Mucosa of gallbladder (tissue), 1 donor: ENCODE measurements at places on chromosomes 6 and 20. TPM values are rescaled to one million over a fixed set of nuclear protein-coding genes. Genes with fewer than 3 reads are reported as not detected.

DNA sequence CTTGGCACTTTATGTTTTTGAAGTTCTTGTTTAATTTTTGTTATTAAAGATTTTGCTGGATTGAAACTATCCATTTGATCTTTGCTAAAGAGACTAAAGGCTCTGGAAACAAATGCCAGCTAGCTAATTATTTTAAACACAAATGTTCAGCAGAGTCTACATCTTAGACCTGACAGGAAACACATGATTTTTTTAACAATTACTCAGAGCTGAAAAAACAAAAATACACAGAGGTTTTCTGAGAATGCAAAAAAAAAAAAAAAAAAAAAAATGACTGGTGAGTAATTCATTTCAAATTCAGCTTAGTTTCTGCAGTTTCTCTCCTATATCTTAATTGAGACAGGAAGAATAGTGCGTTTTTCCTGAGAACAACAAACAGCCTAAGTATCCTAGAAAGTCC lies 448.0 kb downstream of the TENT5A start:
- no peak for DNase-seq

CPNE5 gene
- total RNA-seq: 1.3 TPM

GRCh38 chr6:137692806-137693205 lies 174.3 kb upstream of the TNFAIP3 start:
- DNase-seq: no peak

CST5 gene
- total RNA-seq: not detected

- DNase-seq: no peak
Observed at GRCh38 chr6:46217671-46218131, 46.9 kb upstream of the ENPP5 start.

GRCh38 chr20:37524859-37525708 lies 2.6 kb downstream of the BLCAP start:
- no peak for DNase-seq

- no peak for DNase-seq
Observed at GRCh38 chr6:165804331-165805066, 141.5 kb upstream of the PDE10A start.

GRCh38 chr20:1579488-1579887 lies 22.0 kb upstream of the SIRPD start:
- DNase-seq: no peak

RNF144B gene
- total RNA-seq: 33.9 TPM

- DNase-seq: no peak
Observed at GRCh38 chr20:44858606-44859360, 26.7 kb upstream of the YWHAB start.

DNA sequence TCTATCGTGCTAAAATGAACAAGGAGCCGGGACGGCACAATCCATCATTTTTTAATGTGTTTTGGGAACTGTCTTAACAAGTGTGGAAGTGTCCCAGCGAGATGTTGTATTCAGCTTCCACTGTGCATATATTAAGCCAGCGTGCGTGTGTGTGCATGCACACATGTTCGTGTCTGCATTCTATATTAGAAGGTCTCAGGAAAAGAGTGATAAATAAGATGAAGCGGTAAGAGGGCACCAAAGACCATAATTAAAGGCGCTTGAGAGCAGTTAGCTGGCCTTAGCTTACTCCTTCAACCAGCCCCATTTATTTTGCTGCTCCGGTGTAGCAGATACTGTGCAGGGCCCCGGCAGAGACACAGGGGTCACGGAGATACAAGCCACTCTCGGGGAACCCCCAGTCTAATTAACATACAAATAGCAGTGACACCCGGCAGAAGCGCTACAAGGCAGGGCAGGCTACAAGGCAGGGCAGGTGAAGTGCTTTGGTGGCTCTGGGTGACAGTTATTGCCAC lies 206.5 kb upstream of the RREB1 start:
- DNase-seq: no peak

- no peak for DNase-seq
Observed at GRCh38 chr6:2485116-2485515, 239.7 kb upstream of the GMDS start.

- peak; percentile 27 for DNase-seq
Observed at GRCh38 chr6:145963216-145964068, 716 bp downstream of the SHPRH start.

TBX18 gene
- 1.4 TPM for total RNA-seq

GRCh38 chr6:31528307-31528777 lies 420 bp upstream of the MCCD1 start:
- no peak for DNase-seq

DNA sequence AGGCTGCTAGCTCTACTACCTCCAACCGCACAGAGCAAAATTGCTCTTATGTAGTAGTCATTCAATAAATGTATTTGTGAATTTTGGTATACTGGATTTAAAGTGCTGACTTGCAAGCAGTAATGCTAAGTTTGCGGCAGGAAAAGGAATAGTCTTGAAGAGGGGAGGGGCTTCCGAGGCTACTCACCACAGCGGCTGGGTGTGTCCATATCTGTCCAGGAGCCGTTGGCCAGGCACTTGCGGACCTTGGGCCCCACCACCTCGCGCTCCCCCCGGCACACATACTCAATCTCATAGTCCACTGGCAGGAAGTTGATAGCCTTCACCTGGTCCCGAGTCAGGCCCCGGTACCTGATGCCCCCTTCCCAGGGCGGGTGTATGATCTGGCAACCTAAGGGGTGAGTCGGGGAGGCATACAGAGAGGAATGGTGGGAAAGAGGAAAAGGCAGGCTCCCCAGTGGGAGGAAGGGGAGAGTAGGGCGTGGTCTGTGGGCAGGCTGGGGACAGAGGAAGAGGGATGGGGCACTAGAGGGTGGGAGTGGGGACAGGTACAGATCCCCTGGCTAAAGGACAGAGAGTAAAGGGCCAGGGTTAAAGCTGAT lies 1.7 kb downstream of the GABBR1 start:
- no peak for DNase-seq

- no peak for DNase-seq
Observed at GRCh38 chr20:58695084-58695722, 2.6 kb downstream of the NPEPL1 start.

- no peak for DNase-seq
Observed at GRCh38 chr6:722608-723007, 29.7 kb upstream of the EXOC2 start.

CDSN gene
- total RNA-seq: 0.17 TPM

TFAP2D gene
- not detected for total RNA-seq

- DNase-seq: no peak
Observed at GRCh38 chr6:166492092-166492741, 94.3 kb downstream of the RAMACL start.

DNA sequence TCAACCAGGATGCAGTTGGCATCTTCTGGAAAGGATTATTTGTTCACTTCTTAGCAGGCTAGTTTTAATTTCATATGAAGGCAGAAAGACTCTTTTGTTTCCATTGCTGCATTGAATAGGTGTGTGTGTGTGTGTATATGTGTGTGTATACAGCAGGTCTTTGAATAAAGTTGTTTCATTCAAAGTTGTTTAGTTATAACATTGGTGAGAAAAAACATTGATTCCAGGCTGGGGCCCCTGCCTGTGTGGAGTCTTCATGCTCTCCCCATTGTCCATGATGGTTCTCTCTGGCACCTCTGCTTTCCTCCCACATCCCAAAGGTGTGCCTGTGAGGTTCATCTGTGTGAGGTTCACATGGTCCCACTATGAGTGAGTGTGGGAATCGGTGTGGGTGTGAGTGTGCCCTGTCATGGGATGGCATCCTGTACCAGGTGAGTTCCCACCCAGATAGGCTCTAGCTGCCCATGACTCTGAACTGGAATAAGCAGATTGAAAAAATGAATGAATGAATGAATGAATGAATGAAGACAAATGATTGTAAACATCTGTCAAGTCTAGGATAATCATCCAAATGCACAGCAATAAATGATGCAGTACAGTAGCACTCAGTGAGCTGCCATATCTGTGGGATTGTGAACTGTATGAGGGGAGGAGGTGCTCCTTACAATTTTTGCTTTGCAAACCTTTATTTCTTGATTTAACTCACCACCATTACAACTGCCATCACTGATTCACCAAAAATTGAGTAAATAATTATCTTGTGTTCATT lies 156.0 kb downstream of the ADGRG6 start:
- no peak for DNase-seq

DNA sequence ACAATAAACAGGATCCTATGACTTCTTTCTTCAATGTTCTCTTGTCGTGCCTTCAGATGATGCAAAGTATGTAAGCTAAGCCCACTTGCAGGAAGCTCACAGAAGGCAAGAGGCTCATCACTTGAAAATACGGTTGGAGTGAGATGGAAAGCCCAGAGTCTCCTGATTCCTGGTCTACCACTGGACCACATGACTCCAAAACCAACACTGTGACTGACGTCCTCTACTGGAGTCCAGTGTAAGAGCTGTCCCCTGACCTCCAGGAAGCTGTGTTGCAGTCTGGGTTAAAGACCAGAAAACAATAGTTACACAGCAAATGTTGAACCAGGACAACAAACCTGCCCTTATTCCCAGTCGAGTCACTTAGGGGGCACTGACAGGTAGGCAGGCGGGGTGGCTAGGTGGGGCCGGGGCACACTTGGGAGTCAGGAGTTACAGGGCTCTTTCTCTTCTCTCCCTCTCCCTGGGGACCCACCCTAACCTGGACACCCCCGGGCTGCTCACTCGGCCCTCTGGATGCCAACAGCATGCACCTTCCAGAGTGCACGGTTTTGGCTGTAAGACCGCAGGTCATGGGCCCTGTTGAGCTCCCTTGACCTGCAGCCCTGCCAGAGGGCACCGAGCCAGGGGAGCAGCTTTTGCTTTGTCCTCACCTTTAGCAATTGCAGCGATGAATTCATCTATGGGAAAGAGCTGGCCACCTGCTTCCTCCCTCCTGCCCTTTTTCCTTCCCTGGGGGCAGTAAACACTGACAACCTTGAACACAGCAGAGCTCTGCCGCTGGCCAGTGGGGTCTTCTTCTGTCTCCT lies 7.4 kb downstream of the PCK1 start:
- no peak for DNase-seq

NR2E1 gene
- not detected for total RNA-seq

IL17A gene
- not detected for total RNA-seq

GRCh38 chr6:67909354-67909753 lies 725.7 kb upstream of the ADGRB3 start:
- DNase-seq: no peak

- DNase-seq: no peak
Observed at GRCh38 chr6:106517706-106518105, 111.6 kb downstream of the RTN4IP1 start.

DNA sequence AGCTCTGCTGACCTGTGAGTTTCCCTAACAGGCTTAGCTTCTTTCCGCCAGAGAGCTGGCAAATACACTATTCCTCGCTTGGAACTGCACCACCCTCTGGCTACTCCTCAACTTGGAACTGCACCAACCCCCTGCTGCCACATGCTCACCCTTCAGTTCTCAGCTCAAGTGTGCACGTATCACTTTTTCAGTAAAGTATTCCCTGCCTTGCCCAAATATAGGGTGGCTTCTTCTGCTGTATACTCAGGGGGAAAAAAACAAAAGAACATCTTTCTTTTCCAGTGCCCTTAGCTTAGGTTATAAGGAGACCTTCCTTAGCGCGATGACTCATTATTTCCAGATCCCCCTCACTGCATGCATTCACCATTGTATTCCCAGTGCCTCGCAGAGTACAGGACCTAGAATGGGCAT lies 21.2 kb downstream of the GNAS-AS1 start:
- DNase-seq: peak; percentile 31

ABHD16B gene
- total RNA-seq: not detected

SIGLEC1 gene
- total RNA-seq: 8.2 TPM

DNA sequence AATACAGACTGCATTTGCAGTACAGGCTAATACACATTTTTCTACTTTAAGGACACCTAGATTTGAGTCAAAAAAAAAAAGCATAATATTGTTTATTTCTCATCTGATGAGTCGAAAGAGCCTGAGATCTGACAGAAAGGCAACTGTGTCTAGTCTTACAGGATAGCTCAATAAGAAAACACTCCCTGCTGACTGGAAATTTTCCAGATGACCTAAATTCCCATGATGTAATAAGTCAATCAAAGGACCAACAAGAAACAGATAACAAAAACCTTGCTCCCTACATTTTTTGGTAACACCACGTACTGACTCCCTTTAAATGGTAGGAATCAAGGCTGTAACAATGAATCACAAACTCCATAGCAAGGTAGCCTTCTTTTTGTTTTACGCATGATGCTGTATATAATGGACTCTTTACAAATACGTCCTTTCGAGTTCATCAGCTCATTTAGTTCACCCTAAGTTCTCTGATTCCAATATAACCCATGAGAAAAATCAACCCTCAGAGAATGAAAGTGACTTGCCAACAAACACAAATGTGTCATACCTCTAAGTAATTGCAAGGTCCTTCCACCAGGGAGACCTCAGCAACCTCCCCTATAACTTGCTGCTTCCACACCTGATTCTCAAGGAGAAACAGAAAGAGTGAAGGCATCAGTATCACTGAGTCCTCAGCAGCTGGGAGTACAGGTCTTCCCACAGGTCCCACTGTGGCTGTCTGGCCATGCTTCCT lies 12.1 kb downstream of the TBX18 start:
- DNase-seq: no peak

MAP1LC3A gene
- 94.4 TPM for total RNA-seq

GRCh38 chr6:36340618-36341454 lies 4.1 kb upstream of the BNIP5 start:
- DNase-seq: peak; percentile 80

GRCh38 chr6:89260832-89261231 lies 43.7 kb upstream of the GABRR1 start:
- DNase-seq: no peak

- DNase-seq: no peak
Observed at GRCh38 chr6:114344246-114344970, 1.6 kb upstream of the HS3ST5 start.

DNA sequence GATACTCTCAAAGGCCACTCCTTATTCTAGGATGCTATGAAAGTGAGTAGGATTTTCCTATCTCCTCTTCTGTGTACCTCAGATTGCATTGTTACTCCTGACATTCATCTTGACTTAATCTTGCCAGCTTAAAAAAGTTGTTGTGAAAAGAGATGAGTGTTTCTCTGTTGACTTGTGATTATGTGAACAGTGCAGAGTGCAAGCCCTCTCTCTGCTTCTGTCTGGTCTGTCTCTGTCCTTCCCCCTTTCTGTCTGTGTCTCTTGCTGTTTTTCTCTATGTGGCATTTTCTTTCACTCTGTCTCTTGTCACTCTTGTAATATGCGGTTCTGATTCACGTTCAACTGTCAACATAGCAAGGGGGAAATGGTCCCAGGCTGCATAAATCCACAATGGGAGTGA lies 306.6 kb downstream of the FARS2 start:
- DNase-seq: no peak

DNA sequence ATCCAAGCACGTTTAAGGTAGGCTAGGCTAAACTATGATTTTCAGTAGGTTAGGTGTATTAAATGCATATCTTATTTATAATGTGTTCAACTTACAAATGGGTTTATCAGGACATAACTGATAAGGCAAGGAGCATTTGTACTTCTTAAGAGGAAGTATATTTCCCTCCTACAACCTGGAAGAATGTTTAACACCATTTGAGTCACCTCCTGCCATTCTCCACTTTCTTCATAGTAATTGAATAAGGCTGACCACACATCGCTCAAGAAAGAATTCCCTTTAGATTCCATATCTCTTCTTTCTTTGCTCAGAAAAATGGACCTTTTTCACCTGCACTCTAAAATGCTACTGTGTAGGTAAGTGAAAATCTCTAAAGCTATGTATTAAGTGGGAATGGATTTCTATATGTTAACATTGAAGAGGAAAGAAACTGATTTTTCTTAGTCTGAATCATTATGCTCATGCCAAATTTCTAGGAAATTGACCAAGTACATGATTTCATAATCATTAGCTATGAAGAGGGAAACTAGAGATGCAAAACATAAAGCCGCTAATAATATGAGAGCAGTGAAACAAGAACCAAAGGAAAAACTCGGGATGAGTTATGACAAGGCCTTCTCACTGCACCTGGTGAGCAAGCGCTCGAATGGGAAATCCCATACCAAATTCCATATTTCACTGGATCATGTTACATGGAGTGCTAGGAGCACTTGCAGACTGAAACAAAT lies 210.4 kb downstream of the ALDH8A1 start:
- DNase-seq: no peak
